Stimulated activated CD8-positive, alpha-beta memory T cell treated with anti-CD3 and anti-CD28 coated beads, Interleukin-4, amount 100 ng/mL, for 1 hour (primary cell): ENCODE measurements at places on chromosomes 7 and 10.

DNA sequence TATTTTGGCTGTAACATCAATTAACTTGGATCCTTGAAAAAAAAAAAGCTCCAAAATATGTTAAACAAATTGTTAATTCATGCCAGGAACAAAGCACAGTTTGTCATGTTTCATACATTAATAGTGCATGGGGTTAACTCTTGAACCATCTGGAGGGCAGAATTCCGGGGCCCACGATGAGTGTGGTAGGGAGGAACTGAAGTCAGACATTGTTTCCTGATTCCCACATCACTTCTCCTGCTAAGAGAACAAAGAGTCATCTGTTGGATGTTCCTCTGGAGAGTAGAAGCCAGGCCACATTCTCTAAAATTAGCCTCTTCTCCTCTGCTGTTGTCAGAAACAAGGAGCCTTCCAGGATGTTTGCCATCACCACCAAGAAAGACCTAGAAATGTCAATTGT, 54.6 kb downstream of the TMEM178B start:
- no peak for DNase-seq

GRCh38 chr7:12757443-12757842, 70.0 kb downstream of the ARL4A start:
- DNase-seq, result no peak

DNA sequence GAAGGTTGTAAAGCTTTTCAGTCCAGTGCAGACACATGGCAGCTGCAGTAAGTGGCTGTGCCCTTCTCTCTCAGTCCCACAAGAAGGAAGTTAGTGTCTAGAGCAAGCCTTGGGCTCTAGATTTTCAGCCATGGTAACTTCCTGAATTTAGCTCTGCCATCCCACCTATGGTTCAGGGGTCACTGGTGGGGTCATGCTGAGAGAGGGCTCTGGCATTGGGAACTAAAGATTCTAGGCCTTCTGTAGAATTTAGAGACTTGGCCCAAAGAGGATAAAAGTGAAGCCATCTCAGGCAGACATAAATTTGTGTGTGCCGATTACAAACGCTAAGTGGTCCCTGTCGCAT, 113.5 kb downstream of the COL13A1 start:
- no peak for DNase-seq

- DNase-seq, result no peak
These were observed 43.2 kb downstream of the MCMBP start for GRCh38 chr10:119829429-119829828.

GRCh38 chr7:99953649-99954048, 22.2 kb downstream of the AZGP1 start:
- DNase-seq, result no peak

- DNase-seq, result no peak
These were observed 278.3 kb downstream of the MAD1L1 start for GRCh38 chr7:1954366-1955004.

DNA sequence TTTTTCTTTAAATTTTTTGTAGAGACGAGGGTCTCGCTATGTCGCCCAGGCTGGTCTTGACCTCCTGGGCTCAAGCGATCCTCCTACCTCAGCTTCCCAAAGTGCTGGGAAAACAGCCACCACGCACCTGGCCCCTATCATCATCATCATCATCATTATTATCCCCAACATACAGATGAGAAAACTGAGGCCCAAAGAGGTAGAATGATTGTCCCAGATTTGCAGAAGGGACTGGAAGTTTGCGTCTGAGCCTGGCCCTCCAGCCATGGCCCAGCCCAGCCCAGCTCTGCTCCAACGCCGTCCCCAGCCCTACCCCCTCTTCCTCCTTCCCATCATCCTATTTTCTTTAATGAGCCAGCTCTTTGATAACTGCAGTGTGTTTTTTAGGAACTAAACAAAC, 34.9 kb downstream of the TMEM130 start:
- DNase-seq, result no peak

DNA sequence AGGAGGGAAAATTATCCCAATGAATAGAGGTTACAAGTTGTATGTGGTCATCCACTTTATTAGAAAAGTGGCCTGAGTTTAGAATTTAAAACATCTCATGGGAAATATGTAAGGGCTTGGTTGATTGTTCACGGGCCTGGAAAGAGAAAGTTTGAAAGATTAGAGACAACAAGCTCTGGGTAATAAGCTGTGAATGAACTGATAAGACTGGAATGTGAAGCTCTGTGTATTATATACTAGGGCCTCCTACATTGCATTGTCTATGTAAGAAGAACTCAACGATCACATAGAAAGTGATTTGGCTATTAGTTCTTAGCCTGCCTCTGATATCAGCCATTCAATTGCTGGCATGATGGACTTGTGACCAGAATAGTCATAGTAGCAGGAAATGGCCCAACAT, 199.2 kb upstream of the MAGI2 start:
- no peak for DNase-seq

- DNase-seq, result no peak
These were observed 152.6 kb upstream of the FZD8 start for GRCh38 chr10:35794703-35795102.

GRCh38 chr7:80106498-80107113, 28.0 kb upstream of the GNAI1 start:
- no peak for DNase-seq

GRCh38 chr7:4188651-4189050, 493.4 kb upstream of the FOXK1 start:
- DNase-seq, result no peak

GRCh38 chr7:121545418-121545817, 149.3 kb upstream of the FAM3C start:
- DNase-seq, result no peak
